Pons (tissue), 1 donor: ENCODE measurements at places on chromosomes 4 and X.

GRCh38 chr4:137452799-137453198, 79.5 kb downstream of the PCDH18 start:
- DNase-seq, result no peak

- DNase-seq, result no peak
Measured at GRCh38 chrX:78979789-78980464, 34.7 kb downstream of the P2RY10 start.

GRCh38 chr4:158964114-158964727, 138.7 kb upstream of the RAPGEF2 start:
- no peak for DNase-seq

DNA sequence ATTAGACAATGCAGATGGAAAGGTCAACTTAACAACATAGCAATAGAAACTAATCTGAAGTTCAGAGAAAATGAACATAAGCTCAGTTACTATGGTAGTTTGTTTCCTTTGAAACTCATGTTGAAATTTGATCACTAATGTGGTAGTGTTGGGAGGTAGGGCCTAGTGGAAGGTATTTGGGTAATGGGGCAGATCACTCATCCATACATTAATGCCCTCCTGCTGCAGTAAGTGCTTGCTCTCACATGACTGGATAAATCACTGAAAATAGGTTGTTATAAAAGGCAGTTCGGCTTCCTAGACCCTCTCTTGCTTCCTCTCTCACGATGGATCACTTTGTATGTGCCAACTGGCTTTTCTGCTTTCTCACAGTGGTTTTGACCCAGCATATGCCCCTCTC, 567.4 kb upstream of the GALNT7 start:
- DNase-seq, result no peak

DNA sequence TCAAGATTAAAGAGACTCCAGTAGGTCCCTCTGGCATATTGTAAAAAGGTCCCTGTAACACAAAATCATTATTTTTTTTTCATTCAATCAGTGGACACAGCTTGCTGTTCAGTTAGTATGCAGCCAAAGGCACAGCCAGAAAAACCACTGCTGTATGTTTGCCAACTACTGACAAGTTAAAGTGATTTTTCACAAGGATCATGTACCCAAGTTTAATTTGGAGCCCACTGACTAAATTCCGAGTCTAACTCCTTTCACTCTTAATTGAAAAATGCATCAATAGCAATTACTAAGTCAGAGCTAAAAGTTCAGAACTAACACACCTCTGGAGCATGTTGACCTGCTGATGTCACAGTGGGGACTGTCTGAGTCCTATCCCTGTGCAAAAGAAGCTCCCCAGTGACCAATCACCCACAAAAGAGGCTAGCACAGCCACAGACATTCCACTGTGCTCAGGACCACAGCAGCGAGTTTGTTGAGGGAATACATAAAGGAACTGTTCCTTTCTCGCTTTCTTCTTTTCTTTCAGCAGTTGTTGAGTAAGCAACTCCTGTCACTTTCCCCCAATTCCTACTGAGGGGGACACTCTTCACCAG, 60.4 kb downstream of the STX18 start:
- DNase-seq, result no peak

DNA sequence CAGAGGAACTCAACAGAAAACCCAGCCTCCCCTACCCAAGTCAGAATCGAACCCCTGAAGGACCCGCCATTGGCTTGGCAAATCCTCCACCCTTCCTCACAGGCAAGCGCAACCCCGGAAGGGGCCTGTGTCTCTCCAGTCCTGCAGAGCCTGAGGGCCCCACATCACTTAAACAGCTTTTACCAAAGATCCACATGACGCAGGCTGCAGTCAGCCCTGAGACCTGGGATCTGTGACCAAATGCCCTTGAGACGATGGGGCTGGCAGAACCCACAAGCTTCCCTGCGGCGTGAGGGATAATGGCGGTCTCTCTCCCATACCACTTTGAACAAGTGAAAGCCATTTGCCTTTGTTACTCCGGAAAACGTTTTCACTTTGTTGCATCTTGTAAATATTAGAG, 54.9 kb downstream of the ACOX3 start:
- DNase-seq, result no peak

GRCh38 chrX:101009090-101009489, 39.6 kb downstream of the ARL13A start:
- DNase-seq, result no peak

DNA sequence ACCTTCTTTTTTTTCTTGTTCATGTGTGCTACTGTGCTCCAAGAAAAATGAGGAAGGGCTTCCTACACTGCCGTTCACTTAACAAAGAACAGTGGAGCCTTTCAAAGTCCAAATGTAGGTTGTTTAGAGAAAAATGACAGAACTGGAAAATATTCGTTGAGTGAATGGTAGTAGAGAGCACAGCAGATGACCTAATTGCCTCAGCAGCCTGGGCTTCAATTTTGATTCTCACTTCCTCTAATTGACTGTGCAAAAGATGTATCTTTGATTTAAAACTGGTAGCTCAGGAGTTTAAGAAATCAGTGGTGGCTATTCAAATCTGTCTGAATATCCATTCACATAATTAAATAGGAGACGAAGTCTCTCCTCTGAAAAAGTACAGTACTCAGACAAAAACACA, 5.2 kb downstream of the NLGN4X start:
- no peak for DNase-seq

- DNase-seq, result peak; percentile 56
Measured at GRCh38 chr4:87865288-87865687, 32.5 kb downstream of the MEPE start.

DNA sequence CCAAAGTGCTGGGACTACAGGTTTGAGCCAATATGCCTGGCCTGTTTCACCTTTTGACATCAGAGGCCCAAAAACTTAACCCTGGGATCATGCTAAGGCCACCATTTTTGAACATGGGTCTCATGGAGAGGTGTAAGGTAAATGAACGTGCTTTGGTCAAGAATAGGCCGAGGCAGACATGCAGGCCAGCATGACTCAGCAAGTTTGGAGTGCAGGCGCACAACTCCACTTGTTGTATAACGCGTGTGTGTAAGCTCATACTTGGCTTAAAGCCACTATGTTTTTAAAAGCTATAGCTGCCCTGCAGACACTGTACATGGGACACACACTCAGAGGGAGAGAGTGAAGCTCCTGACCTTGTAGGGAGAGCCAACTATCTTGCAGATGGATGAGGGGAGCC, 43.8 kb upstream of the HPSE start:
- DNase-seq, result no peak

GRCh38 chr4:56689201-56689969, 8.3 kb upstream of the HOPX start:
- no peak for DNase-seq

DNA sequence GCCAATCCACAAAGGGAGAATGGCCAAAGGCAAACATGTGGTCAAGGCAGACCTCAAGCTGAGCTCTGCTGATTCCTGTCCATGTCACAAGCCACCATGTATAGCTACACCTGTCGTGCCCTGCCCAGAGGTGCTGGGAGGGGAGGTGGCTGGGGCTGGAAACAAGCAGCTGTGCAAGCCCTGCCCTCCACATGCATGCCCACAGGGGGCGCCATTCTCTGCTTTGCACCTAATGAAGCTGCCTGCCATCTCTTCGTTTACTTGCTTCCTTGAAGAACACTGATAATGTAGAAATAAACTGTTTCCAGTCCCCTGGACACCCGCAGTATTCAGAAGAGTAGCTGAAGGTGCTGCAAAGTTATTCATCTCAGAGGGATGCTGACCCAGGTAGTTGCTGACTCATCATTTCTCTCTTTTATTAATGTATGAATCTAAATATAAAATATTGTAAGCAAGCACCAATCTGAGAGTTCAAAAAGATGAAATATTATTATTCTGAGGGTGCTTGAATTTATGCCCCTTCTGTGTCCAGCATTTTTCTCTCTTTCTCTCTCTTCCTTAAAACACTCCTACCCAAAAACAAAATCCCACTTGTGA, 278.6 kb downstream of the ADGRA3 start:
- no peak for DNase-seq

- peak; percentile 5 for DNase-seq
Measured at GRCh38 chr4:65089666-65090065, 580.6 kb downstream of the EPHA5 start.
